ENCODE measurements at places on chromosomes 4 and X. TPM values are rescaled to one million over a fixed set of nuclear protein-coding genes. Genes with fewer than 3 reads are reported as not detected.

DNA sequence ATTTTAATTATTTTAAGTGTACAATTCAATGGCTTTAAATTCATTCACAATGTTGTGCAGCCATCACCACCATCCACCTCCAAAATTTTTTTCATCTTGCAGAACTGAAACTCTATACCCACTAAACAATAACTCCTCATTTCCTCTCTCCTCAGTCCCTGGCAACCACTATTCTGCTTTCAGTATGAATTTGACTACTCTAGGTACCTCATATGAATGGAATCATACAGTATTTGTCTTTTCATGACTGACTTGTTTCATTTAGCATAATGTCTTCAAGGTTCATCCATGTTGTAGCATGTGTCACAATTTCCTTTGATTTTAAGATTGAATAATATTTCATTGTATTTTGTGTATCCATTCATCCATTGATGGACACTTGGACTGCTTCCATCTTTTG lies 46.9 kb downstream of the KIF4A start:
- DNase-seq: no peak

The INPP4B gene
- total RNA-seq: 14.8 TPM

DNA sequence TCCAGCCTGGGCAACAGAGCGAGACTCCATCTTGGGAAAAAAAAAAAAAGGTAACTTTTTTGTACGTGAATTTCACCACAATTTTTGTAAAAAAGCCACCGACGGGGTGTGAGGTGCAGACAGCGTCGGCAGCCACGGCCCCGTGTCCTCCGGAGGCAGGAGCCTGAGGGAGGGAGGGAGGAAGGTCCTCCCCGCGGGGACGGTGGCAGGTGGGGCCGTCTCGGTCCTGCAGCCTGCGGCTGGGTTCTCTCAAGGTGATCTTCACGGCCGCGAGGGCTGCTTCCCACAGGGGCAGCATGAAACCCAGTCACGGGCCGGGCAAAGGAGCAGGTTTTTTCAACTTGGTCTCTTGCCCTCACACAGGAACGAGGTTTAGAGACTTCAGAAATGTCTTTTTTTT lies 14.0 kb downstream of the PLCXD1 start:
- no peak for DNase-seq

The TLL1 gene
- total RNA-seq: 1.7 TPM
